Substantia nigra (tissue), 51 donors: ENCODE measurements at places on chromosomes 2 and 18.

DNA sequence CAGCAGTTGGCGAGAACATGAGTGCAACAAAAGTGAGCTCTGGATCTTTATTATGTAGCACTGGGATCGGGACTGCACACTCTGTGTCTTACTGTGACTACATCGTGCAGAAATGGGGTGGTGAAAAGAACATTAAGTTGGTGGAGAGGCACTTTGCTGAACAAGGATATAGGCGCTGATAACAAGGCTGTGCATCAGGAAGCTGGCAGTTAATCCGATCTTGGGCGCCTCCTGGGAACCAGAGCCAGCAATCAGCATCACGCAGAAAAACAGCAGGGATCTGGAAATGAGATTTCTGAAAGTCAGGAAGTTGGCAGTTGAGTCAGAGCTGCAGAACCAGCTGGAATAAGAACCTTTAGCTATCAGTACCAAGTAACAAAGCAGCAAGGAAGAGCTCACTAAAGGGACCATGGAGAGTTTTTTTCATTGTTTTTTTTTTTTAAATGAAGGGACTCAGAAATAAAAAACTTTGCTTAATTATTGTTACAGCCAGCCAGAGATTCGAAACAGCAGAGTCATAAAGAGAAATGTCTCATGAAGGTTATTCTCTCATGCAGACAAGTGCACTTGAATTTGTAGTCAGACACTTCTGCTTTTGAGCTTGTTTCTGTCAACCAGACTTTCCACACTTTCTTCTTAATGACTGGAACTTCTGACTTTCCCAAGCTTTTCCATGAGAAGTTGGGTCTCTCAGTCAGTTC, 22.8 kb upstream of the MYO3B start:
- DNase-seq: no peak

GRCh38 chr2:235010117-235010714, 58.4 kb downstream of the SH3BP4 start:
- no peak for DNase-seq

- no peak for DNase-seq
These were observed 235.1 kb upstream of the ZNF804A start for GRCh38 chr2:184363213-184363612.

- no peak for DNase-seq
These were observed 25.3 kb upstream of the RUFY4 start for GRCh38 chr2:218043701-218044109.

DNA sequence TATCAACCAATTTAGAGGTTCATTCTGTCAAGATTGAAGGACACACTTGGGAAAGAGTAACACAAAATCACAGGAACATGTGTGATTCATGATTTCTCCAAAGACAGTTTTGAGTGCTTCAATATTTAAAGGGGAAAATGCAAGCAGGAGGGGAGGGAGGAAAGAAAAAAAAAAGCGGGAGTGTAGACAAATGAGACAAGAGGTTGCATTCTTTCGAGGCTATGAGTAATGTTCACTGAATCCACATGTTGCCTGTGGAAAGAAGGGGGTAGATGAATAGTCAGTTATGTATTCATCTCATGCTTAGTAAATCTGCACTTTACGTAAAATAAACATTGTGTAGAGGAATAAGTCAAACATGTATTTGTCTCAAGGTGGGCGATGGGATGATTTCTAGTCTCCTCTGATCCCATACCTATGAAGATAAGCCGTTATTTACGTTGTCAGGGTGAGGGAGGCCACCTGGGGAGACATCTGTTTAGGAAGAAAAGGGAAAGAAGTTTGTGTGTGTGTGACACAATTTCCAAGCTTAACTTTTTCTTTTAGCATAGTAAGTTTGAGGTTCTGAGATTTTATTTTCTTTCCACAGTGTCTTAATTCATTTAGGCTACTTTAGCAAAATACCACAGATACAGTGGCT, 211.0 kb upstream of the ZC3H15 start:
- no peak for DNase-seq

GRCh38 chr18:22668496-22668895, 250.8 kb upstream of the CTAGE1 start:
- DNase-seq: no peak

DNA sequence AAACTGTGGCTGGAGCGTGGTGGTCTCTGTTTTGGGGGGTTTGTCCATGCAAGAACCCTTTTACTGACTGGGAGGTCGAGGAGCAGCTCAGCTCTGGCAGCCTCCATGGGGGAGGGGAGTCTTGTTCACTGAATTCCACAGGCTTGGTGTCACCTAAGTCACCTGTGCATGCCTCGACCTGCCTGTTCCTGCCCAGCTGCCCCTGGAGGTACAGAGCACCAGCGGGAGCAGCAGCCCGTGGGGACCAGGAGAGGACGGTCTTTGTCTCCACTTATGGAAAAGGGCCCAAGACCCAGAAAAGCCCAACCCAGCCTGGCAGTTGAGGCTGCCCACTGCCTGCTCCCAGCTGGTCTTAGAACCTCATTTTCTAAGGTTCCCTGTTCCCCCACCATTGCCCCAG, 168.7 kb upstream of the AGAP1 start:
- no peak for DNase-seq

- DNase-seq: no peak
These were observed 64.7 kb downstream of the FBXO15 start for GRCh38 chr18:74082742-74083556.

DNA sequence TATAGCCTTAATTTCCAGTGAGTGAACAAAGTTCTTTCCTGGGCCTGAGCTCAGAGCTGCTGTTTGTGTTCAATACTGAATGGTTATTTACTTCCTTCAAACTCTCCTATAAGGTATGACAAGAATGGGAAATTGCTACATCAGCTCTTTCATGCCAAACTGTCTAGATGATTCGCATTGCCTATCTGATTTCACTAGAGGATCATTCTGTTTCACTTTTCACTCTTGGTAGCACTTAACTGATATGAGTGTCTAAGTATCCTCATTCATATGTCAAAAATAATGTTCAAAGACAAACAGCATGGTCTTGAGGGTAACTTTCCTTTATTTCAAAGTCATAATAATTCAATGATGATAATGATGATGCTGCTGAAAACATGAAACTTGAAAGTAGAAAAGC, 32.9 kb upstream of the SCG2 start:
- no peak for DNase-seq

DNA sequence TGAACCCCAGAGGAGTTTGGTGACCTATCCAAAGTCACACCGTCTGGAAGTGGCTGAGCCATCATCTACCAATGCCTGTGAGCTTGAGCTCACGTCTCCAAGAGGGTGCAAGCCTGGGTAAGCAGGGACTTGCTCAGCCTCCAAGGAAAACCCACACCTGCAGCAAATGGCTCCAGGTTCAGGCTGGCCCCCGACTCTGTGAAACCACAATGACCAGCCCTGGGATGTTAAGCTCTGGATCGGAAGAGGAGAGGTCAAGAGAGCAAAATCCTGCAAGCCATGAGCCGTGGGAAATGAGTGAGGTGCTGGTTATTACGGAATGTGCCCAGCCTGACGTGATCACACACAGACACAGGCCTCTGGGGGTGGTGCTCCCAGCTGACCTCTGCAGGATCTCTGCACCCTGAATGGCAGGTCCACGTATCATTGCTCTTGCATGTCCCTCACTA, 94.1 kb upstream of the OTOS start:
- DNase-seq: no peak

DNA sequence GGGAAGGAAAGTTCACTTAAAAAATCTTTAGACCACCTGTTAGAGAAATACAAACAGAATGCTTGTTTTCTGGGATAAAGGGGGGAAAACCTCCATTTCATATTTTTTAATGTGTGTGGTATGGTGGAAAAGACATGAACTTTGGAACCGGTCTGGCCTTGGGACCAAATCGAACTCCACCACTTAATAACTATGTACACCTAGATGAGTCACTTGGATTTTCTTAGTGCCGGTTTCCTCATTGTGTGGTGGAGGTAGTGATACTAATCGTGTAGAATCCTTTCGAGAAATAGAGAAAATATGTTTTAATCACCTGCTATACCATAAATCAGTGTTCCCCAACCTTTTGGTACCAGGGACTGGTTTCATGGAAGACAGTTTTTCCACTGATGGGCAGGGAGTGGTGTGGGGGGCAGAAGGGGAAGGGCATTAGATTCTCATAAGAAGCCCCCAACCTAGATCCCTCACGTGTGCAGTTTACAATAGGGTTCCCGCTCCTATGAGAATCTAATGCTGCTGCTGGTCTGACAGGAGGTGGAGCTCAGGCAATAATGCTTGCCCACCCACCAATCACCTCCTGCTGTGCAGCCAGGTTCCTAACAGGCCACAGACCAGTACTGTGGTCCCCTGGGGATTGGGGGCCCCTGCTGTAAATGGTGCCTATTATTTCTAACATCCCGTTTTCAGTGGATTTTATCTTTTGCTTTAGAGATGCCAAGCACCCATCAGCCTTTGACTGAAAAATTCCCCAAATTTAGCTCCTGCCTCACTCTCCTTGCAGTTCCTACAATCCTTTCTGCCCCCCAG, 308.8 kb downstream of the PRKCE start:
- DNase-seq: no peak

DNA sequence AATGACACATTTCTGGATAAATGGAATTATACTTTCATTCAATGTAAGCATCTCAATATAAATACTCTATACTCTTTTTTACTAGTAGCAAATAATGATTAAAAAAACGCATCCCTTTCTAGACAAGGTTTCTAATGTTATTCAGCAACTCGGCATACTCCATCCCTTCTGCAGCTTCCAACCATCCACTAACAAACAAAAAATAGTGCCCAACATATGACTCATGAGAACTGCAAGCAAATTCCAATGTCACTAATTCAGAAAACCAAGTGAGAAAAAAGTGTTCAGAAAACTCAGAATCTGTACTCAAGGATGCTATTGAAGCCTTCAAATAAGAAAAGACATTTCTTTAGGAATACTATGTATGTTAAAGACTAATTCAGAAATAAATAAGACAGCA, 140.0 kb downstream of the BAZ2B start:
- DNase-seq: no peak

GRCh38 chr2:169182573-169182972, 113.2 kb downstream of the DHRS9 start:
- DNase-seq: no peak

GRCh38 chr2:228140934-228141528, 40.5 kb downstream of the SPHKAP start:
- no peak for DNase-seq

GRCh38 chr2:236402033-236402790, 138.0 kb upstream of the ASB18 start:
- no peak for DNase-seq

- DNase-seq: peak; percentile 87
These were observed 10.3 kb downstream of the PTPRN start for GRCh38 chr2:219298759-219299371.

GRCh38 chr2:165640247-165640929, 153.7 kb downstream of the GALNT3 start:
- no peak for DNase-seq

DNA sequence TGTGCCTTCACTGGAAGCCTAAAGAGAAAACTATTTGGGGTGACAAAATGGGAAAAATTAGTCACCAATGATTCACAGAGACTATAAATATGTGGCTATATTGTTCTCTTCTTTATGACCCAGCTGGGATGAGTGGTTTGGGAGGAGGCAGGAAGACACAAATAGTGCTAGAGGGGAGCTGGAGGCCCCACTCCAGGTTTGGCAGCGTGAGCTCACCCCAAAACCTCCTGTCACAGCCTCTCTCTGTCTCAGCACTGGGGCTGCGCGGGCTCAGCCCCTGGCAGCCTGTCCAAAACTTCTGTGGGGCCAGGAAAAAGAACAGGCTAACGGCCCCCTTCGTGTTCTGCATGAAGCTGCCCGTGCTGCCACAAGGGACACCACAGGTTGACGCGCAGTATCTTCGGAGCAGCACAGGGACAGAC, 73.2 kb upstream of the LCLAT1 start:
- no peak for DNase-seq

DNA sequence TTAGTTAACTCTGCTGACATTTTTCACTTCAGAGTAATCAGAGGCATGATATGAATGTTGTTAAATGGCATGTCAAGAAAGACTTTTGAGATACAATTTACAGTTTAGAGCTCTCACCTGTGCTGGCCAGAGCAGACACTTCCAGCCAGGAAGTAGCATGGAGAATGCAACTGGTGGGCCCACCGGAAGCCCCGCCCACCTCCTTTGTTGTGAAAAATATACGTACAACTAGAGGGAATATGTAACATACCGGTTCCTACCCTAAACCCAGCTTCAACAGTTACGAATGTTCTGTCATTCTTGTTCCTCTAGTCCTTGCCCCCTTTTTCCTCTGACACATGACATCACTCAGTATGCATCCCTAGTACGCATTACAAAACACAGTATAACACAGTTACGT, 70.2 kb upstream of the ITM2C start:
- no peak for DNase-seq

- DNase-seq: no peak
These were observed 128.7 kb downstream of the VAPA start for GRCh38 chr18:10042492-10042891.

DNA sequence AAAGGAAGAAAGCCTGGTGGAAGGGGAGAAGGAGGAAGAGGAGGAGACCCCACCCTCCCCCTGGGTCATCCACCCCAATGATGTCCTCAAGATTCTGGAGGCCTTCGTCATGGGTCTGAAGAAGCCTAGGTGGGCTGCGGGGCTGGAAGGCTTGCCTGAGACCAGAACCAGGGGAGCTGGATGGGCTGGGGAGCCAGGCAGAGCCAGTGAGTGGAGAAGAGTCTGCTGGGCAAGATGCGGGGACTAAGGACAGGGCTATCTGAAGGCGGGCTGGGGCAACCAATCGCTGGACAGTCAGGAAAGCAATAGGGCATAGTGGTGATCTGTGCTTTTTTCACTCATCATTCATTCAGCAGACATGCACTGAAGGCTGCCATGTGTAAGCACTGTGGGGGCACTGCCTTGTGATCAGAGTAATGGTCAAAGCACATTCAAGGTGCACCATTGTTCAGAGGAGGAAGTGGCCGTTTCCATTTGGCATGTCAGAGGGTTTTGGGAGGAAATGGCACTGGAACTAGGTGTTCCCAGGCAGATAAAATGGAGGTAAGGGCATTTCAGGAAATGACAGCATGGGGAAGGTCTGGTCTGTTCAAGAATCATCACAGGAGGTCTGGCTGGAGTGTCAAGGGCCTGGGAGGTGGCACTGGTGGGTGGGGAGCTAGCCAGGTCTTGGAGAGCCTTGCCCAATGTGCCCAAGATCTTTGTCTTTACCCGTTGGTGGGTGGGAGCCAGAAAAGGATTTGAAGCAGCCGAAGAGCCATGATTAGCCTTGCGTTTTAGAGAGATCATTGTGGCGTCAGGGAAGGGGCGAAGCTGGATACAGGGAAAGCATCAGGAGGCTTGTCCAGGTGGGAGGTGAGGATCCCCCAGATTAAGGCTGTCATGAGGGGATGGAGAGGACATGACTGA, 24.2 kb downstream of the OTOF start:
- no peak for DNase-seq

GRCh38 chr2:43027097-43027873, 199.1 kb downstream of the ZFP36L2 start:
- DNase-seq: no peak
